ENCODE measurements at places on chromosomes 12 and 14.

DNA sequence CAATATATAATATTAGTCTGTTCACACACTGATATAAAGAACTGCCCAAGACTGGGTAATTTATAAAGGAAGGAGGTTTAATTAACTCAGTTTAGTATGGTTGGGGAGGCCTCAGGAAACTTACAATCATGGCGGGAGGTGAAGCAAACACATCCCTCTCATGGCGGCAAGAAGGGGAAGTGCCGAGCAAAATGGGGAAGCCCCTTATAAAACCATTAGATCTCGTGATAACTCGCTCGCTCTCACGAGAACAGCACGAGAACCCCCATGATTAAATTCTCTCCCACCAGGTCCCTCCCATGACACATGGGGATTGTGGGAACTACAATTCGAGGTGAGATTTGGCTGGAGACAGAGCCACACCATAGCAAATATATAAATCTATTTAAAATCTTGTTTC lies 269.8 kb downstream of the ATP23 start:
- no peak for DNase-seq

- peak; percentile 67 for DNase-seq
Measured at GRCh38 chr12:14774074-14774905, 29.0 kb downstream of the WBP11 start.

GRCh38 chr12:67624355-67624754 lies 24.2 kb upstream of the DYRK2 start:
- no peak for DNase-seq

DNA sequence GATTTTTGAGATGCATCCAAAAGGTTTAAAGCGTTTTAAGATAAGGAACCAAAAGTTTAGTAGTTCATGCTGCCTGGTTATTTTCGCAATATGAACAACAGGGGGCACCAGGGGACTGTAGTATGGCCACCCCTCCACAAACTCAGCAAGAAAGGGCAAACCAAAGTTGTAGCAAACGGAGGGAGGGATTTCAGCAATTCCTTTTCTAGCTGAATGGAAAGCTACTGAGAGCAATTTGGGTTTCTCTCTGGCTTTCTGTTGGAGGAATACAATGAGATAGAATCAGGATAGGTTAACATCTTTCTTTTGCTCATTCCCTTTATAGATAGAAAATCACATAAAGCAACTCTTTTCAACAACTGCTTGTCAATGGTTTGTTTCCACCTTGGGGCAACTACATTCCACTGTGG lies 62.5 kb downstream of the DRAM1 start:
- peak; percentile 17 for DNase-seq

GRCh38 chr14:50082308-50082742 lies 34.0 kb downstream of the VCPKMT start:
- no peak for DNase-seq

DNA sequence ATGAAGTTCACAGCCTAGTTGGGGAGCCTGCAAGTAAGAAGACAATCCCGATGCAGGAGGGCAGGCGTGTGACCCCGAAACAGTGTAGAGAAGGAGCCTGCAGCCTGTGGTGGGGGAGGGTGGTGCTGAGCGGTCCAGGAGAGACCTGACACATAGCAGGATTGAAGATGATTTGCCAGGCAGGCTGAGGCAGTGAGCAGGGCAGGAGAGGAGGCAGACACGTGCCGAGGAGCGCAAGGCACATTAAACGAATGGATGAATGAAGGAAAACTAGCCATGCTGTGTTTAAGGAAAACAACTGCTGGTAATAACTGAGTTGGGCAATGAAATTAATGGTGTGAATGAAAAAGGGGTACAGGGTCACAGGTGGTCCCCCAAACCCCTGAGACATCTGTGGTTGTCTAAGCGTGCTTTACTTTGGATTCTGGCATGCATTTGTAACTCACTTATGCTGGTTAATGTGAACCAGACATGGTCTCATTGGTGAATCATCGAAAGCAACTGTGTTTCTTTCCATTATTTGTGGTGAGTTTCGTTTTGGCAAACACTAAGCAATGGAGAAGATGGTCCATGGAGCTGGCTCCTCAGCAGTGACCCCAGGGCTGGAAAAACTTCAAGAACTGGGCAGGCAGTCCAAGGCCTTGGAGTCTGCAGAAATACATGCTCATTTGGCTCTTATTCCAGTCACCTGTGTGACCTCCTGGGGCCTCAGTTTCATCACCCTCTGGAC lies 96.9 kb upstream of the EVL start:
- DNase-seq, result no peak

GRCh38 chr12:100668945-100669536 lies 95.6 kb downstream of the GAS2L3 start:
- no peak for DNase-seq

DNA sequence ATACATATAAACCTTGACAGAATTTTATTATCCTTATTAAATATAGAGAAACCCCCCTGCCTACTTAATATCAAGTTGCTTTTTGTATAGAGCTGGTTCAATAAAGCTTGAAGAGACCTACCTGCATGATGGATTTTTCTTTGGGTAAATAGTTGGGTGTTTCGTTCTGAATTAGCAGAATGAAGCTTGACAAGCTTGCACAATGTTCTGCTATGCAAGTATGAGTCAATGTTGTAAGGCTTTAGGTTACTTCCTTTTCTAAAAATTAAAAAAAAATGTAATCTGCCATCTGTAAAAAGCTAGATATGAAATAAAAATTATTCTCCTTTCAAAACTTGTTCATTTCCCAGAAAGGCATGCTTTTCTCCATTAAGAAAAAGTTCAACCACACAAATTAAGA lies 1662.6 kb upstream of the SEL1L start:
- DNase-seq, result no peak

DNA sequence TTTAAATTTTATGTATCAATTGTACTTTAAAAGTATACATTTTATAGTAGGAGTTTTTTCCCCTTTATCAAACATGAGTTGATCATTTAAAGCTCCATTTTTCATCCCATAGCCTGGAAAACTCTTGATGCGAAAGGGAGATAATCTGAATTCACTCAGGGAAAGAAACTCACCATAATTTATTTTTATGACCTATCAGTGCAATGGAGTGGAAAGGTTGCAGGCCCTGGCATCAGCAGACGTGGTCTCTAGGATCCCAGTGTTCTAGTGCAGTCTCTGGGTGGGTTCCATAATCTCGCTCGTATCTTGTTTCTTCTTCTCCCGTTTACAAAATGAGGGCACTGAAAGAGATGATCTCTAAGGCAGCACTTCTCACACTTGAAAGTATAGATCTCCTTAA lies 85.0 kb downstream of the PTGER2 start:
- no peak for DNase-seq

- no peak for DNase-seq
Measured at GRCh38 chr14:67270145-67270753, 29.0 kb downstream of the PALS1 start.

GRCh38 chr12:128794661-128795529 lies 28.9 kb downstream of the SLC15A4 start:
- no peak for DNase-seq

GRCh38 chr14:55662752-55663151 lies 82.7 kb downstream of the KTN1 start:
- DNase-seq, result no peak

DNA sequence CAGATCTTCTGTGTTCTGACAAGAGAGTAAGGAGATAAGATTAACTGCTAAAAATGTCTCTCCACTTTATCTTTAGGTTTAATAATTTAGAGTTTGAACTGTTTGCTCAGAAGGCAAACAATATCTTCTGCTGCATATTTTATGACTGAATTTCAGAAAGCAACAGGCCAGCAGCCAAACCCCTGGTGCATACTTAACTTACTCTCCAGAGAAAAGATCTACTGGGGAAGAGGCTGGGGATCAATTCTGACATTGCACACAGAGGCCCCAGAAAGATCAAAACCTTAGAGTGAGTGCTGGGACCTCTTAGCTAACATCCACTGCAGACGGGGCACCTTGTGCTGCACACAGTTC lies 518.2 kb downstream of the TMEM132D start:
- no peak for DNase-seq

DNA sequence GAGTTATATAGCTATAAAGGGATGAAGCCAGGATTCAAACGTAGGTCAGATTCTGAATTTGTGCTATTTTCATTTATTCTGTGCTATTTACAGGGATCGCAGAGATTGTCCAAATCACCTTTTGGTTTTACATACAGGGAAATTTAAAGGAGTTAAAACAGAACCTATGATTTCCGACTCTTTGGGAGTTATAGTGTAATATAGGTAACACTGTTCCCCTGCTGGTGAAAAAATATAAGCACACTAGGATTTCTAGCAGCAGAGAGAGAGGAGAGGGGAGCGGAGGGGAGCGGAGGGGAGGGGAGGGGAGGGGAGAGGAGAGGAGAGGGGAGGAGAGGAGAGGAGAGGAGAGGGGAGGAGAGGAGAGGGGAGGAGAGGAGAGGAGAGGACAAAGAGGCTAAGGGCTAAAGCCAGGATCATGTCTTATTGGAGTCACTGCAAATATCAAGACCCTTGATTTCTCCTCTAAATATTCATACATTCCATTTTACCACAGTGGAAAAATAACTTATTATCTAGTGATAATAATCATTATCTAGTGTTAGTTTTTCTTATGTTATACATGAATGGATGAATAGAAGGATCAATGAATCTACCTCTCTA lies 46.2 kb upstream of the KCNH5 start:
- no peak for DNase-seq

GRCh38 chr12:79747274-79747673 lies 56.5 kb upstream of the PAWR start:
- no peak for DNase-seq

DNA sequence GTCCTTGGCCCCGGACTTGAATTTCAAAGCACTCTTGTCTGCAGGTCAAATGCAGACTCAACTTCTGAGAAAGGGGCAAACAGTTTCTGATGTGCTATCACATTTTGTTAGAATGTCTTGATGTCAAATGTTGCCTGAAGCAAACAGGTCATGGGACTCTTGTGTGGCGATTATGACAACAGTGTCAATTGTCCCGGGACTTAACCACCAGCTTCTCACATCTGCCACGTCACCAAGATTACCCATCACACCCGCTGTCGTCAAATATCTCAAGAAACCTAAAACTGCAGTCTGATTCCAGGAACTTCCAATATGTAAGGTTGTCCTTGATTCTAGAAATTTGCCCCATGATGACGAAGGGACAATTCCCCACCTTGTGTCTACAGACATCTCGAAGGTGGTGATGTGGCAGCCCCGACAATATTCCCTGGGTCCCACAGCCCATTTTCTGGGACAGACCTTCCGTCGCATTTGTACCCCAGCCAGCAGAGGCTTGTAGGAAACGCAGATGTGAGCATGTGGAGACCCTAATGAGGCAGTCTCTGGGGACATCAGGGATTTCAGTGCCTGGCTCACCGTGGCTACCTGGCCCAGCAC lies 21.3 kb downstream of the LRTM2 start:
- no peak for DNase-seq

GRCh38 chr12:20289520-20289919 lies 78.8 kb upstream of the PDE3A start:
- DNase-seq, result no peak

GRCh38 chr12:111488271-111488670 lies 82.5 kb downstream of the SH2B3 start:
- no peak for DNase-seq

DNA sequence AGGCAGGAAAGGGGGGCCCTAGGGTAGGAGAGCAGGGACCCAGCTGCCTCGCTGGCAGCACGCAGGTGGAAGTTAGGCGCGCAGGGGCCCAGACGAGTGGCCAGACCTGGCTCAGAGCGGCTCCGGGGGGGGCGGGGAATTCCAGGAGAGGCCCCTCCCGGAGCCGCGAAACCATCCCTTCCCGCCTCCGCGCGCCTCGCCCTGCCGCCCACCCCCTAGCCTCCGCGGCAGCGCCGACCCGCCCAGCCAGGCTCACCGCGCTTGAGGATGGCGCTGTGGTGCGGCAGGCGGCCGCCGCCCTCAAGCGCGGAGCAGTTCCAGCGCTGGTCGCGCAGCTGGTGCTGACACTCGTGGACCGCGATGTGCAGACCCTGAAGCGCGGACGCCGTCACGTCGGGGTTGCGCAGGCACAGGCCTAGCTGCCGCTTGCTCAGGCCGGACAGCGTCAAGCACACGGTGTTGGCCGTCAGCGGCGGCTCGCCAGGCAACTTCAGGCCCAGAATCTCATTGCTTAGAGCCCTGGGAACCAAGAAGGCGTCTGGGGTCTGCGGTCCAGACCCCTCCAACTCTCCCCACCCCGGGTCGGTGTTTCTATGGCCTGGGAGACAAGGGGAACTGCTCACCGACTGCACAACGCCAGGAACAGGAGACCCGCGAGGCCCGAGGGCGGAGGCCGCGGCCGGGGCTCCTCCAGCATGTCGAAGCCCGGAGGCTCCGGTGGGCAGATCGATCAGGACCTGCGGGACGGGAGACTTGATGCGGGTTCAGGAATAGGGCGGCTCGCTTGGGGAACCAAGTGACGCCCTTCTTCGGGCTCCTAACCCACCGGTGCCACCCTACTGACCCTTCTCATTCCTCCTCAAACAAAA lies 1.5 kb downstream of the WNT10B start:
- no peak for DNase-seq

- no peak for DNase-seq
Measured at GRCh38 chr12:38528527-38528926, 212.0 kb downstream of the ALG10B start.

DNA sequence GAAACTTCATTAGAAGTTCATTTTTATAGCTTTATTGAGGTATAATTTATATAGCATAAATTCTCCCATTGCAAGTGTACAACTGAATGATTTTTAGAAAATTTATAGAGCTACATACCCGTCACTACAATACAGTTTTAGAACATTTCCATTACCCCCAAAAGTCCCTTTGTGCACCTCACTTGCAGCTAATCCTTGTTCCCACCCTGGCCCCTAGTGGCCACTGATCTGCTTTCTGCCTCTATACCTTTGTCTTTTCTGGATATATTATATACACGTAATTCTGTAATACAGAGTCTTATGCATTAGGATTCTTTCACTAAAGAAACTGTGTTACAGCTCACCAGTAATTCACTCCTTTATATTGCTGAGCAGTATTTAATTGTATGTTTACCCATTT lies 145.1 kb upstream of the DIO2 start:
- DNase-seq, result no peak
